ENCODE measurements at places on chromosomes 12 and 14.

DNA sequence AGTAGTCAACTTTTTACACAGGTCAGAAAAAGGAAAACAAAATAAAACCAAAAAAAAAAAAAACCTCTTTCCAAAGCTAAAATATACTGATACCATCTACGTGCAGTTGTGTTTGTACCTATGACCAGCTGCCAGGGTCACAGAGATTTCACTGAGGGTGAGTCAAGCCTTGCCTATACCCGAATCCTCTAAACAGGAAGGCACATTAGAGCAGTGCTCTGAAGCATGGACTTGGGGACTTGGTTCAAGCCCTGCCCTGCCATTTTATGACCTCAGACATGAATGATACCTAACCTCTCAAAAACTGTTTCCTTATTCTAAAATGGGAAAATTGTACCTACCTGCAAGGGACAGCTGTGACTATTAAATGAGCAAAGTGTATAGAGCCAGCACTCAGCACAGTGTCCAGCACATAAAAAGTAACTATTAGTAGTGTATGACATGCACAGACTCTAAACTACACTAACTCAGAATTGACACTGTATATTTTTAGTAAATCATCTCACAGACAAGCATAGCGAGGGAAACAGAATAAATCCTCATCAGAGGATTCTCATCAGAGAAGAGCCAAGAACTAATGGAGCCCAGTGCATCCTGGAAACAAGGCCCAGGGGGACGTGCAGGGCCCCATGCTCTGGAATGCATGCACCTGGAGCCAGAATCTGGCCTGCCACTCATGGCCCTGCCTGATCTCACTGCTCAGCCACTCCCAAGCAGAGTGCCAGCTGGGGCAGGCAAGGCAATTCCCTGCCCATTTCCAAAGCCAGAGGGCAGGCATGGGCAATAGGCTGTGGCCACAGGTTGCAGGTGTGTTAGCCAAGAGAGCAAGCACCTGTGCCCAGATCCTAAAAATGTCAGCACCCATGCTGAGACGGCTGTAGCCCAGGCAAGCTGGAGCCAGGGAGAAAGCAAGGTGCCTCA lies 57.0 kb downstream of the NT5DC3 start:
- DNase-seq, result no peak

- DNase-seq, result no peak
Observed at GRCh38 chr12:112762753-112763152, 28.8 kb upstream of the RPH3A start.

- no peak for DNase-seq
Observed at GRCh38 chr14:52075371-52075770, 6.5 kb upstream of the NID2 start.

- no peak for DNase-seq
Observed at GRCh38 chr12:15427913-15428312, 105.6 kb downstream of the PTPRO start.

DNA sequence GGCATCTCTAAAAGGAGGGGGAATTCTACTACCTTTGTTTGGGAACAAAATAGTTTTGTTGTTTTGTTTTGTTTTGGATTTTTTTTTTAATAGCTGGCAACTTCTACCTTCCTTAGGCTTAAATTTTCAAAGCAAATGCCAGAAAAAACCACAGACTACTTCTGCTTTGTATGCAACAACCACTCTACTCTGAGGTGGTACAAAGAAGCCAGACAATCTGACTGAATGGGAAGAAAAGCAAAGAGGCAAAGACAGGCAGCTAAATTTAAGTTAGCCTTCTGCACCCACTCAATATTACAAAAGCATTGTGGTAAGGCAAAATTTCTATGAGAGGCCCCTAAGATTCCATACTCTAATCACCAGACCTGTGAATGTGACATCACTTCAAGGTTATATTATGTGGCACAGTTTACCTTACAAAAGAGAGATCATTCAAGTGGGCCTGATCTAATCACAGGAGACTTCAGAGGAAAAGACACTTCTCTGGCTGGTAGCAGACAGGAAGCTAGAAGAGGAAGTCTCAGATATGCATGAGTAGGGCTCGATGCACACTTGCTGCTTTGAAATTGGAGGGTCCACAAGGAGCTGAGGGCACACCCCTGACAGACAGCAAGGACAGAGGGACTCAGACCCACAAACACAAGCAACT lies 566.6 kb downstream of the RPS29 start:
- DNase-seq, result no peak

GRCh38 chr12:65685514-65685913 lies 138.8 kb upstream of the HMGA2 start:
- no peak for DNase-seq

- DNase-seq, result no peak
Observed at GRCh38 chr12:105076098-105076497, 8.2 kb downstream of the ALDH1L2 start.

- DNase-seq, result no peak
Observed at GRCh38 chr14:21197418-21198205, 41.7 kb upstream of the OR5AU1 start.

- no peak for DNase-seq
Observed at GRCh38 chr14:59148334-59148900, 40.0 kb upstream of the DAAM1 start.

GRCh38 chr12:6970096-6970527 lies 352 bp downstream of the PHB2 start:
- no peak for DNase-seq

GRCh38 chr12:68271346-68271745 lies 17.9 kb upstream of the IL22 start:
- DNase-seq, result no peak

- no peak for DNase-seq
Observed at GRCh38 chr12:64810831-64811230, 13.6 kb upstream of the TBC1D30 start.

- no peak for DNase-seq
Observed at GRCh38 chr12:65856521-65856920, 32.2 kb downstream of the HMGA2 start.

- no peak for DNase-seq
Observed at GRCh38 chr12:28936221-28936620, 212.9 kb upstream of the FAR2 start.
